ENCODE measurements at places on chromosomes 13 and 19.

DNA sequence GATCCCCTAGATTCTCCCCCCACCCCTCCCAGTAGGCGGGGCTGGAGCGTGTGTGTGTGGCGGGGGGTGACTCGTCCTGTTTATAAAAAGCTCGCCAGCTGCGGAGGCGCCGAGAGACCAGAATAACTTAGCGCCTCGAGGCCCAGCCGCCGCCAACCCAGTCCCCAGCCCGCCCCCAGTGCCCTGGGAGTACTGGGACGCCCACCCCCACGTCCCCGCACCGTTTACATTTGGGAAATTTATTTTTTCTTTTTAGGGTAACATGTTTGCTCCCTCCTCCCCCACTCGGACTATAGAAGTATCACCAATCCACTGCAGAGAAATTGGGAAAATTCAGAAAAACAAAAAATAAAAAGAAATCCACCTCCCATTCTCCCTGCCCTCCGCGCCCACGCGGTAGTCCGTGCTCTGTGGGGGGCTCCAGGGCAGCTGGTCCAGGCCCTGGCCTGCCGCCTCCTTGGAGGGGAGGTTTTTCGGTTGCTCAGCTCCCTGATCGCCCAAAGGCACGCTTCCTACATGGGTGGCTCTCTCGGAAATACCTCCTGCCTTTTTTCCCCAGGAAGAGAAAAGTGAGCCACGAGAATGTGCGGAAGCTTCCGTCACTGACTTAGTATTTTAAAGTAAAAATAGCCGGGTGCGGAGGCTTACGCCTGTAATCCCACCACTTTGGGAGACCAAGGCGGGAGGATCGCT lies 1.5 kb upstream of the RAB3A start:
- peak; percentile 60 for DNase-seq

GRCh38 chr13:98279473-98280175 lies 102.6 kb upstream of the RNF113B start:
- no peak for DNase-seq

DNA sequence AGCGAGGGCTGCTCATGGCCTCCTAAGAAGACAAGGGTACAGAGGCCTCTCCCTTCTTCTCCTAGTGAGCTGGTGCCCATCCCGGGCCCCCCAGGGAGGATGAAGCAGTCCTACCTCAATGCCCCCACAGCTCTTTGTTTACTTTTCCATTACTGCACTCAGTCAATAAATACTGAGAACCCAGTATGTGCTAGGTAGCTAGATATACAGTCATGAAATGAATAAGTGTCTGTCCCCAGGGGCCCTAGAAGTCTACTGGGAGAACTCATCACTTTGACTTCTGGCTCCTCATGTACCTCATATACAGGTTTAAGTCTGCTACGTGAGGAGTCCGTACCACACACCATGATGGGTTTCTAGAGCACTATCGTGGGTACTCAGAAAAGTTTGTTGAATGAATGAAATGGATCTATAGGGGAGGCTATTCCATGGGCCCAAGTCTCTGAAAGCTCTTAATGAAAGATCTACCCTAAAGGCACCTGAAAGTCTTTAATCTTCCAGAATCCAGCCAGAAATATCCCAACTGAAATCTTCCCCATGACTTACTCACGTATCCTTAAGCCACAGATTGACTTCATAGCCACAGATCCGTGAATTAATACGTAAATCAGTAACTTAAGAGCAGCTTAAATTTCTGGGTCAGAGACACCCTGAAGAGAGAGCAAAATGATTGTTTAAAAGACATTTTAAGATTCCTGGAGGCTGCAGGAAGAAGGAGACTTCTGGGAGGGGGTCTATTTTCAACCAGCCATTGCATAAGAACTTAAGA lies 51.6 kb upstream of the POMP start:
- no peak for DNase-seq

DNA sequence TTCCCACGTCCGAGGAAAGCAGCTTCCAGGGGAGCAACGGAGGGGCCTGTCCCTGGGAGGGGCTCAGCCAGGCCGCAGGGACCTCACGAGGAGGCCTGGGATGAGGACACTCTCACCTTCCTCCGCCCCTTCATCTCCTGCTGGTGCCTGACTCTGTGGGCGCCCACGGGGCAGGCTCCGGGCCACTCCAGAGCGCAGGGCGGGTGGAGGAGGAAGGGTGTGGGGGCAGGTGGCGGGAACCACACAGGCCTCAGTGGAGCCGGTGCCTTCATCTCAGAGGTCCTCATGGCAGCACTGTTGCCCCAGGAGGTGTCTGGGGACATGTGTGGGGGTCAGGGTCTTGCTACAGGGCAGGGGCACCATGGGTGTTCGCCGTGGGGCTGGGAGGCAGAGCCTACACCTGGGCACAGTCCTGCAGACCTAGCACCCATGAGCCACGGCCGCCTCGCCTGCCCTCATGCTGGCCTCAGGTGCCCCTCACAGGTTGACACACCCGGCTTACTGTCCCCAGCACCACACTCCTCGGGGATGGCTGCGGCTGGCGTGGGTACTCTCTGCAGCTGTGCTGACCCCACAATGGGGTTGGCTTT lies 10.1 kb upstream of the TMEM255B start:
- no peak for DNase-seq

DNA sequence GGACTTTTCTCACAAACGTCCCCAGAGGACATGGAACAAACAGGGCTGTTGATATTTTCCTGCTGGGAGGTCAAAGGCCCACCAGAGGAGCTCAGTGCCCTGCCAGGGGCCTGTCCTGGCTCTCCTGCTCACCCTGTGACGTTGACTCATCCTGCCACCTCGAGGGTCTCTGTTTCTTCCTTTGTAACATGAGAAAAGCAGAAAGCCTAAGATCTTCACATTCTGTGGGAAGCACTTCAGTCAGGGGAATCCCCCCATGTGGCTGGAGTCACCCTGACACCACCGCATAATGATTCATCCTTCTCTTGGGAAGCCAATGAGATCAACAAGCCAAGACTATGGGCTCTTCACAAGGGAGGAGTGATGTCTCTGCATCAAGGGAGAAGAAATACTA lies 147.9 kb downstream of the KATNAL1 start:
- peak; percentile 43 for DNase-seq

DNA sequence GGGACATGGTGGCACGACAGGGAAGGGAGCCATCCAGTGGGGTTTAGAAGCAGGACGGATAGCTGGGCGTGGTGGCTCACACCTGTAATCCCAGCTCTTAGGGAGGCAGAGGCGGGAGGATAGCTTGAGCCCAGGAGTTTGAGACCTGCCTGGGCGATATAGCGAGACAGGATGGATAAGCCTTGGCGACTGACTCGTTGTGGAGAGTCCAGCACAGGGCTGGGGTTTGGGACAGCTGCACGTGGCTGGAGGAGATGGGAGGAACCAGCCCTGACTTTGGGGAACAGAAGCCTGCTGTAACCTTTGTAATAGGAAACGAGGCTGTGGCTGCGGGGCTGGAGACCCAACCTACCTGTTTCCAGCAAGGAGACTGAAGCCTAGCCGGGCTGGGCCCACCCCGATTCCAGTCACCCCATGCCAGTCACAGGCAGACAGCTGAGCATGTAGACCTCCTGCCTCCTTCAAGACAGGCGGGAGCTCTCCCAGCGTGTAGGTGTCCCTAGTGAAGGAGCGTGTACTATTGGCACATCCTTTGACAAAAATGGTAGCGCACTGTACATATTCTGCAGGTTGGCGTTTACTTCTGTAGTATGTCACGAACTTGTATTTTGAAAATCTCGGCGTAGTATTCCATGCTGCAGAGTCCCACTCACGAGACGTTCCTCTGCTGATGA lies 8.0 kb downstream of the LENG1 start:
- no peak for DNase-seq

- DNase-seq: no peak
Measured at GRCh38 chr19:33492090-33492489, 29.5 kb downstream of the PEPD start.

GRCh38 chr13:109166804-109167203 lies 537.4 kb downstream of the MYO16 start:
- DNase-seq: no peak

DNA sequence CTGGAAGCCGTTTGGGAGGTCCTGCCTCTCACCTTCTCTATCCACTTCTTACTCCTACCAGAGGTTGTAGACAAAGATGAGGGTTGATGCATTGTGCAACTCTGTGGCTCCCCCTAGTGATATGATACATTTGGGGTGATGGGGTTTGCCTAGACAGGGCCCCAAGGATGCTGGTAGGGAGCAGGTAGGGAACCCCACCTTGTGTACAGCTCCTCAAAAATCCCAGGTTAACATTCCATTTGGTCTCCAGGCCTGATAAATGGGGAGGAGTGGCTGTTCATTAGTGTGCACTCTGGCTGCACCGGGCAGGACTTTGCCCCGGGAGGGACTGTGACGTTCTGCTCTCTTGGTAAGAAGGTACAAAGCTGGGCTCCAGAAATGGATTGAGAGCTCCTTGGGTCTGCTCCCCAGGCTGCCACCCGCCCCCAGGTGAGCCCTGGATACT lies 19.2 kb downstream of the SIGLEC8 start:
- DNase-seq: peak; percentile 58

- DNase-seq: peak; percentile 20
Measured at GRCh38 chr19:43820098-43820883, 6.8 kb upstream of the ZNF283 start.

- DNase-seq: no peak
Measured at GRCh38 chr13:35162420-35162819, 220.3 kb downstream of the NBEA start.

- no peak for DNase-seq
Measured at GRCh38 chr13:112671359-112671758, 18.5 kb upstream of the ATP11A start.

- DNase-seq: no peak
Measured at GRCh38 chr19:50051964-50052363, 26.2 kb downstream of the ZNF473 start.

DNA sequence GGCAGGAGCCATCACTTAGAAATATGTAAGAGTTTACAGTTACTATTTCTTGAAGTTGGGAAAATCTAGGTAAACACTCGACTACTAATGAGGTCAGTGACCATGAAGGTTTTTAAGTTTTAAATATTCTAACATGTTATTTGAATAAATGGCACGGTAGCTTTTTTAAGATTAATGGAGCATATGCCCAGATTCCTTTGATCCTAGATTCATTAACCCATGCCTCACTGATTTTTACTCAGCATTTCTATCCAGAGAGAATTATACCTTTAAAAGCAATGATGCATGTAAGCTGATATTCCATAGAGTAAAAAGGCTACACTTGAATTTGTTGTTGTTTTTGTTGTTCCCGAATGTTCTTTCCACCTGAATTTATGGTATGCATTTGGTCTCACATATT lies 541.4 kb downstream of the DACH1 start:
- DNase-seq: no peak

DNA sequence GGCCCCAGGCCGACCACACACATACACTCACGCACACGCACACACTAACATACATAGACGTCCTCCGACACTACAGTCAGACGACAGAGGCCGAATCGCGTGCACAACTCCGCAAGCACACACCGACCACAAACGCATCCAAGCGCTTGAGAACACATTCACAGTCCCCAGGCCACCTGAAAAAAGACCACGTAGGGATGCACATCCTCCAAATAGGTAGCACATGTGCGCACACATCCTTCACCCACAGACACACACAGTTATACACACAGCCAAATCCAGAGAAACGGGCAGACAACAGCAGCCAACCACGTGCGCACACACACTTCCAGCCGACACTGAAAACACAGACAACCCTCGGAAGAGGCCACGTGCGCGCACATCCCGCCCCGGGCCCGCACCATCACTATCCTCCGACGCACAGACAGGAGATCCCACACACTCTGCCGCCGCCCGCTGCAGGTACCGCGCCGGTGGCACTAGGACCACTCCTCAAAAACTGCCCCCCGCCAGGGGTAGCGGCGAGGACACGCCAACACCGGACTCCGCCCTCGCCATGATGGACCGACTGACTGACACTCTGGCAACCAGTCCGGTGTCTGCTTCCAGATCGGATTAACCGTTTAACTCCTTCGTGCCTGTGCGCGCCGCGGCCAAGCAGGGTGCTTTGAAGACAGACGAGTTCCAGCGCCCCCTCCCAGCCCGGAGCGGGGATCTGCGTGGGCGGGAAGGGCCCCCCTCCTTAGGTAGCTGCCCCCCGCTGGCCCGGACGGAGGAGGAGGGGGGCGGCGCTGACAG lies 493 bp upstream of the PDE4A start:
- DNase-seq: no peak

- no peak for DNase-seq
Measured at GRCh38 chr13:76720821-76721220, 165.4 kb downstream of the KCTD12 start.

DNA sequence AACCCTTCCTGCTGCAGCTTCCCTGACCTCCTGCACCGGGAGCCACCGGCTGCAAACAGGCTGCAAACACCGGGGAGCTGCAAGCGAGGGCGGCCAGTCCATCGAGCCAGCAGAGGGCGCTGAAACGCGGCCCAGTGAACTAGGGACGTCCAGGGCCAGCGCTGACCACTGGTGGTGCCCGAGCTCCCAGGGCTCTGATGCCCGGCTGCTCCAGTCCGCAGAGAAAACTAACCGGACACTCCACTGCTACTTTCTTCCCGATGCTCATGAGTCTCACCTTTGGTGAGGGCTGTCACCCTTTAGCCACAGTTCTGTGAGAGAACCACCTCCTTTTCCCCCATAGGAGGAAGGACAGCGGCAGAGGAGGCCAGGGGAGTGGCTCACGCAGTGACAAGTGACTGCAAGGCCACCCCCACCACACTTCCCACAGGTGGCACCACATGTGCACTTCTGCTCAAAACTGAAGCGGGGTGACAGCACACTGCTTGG lies 82.8 kb upstream of the MTIF3 start:
- peak; percentile 47 for DNase-seq

- no peak for DNase-seq
Measured at GRCh38 chr13:82720986-82721385, 1161.3 kb downstream of the SLITRK1 start.

DNA sequence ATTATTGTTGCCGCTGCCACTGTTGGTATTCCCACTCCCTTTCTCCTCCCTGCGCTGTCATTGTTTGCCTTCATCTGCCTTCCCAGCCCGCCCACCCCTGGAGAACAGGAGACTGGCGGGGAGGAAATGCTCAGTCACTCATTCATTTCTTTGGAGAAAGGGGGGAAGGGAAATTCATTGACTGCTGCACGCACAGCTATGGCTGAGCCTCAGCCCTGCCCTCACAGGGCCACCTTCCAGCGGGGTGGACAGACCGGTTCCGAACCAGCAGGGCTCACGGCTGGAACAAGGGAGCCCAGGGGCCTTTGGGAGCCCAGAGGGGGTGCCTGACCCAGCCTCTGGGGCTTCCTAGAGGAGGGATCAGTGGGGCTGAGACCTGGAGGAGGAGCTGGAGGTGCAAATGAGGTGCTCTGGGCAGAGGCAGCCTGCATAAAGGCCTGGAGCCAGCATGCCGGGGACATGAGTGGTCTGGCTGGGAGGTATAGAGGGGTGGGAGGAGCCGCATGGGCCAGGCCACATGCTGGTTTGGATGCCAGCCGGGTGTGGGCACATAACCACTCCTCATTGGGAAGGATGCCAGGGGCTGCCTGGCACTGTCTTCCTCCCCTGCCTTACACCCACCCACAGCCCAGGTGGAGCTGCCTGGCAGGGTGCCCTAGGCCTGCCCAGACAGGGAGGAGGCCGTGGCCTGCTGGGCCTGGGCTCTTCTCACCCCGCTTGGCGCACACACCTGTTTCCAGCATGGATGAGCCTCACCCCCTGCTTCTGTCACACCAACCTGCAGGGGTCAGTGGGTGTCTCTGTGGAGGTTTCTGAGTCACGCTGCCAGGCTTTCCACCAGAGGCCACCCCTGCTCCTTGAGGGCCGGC lies 26.8 kb downstream of the PPP5C start:
- DNase-seq: no peak

Data from CD4-positive, alpha-beta T cell treated with Interleukin-2 at 100 ng/mL for 4 hours (primary cell).